ENCODE measurements at places on chromosomes 5 and 9.

- DNase-seq, result no peak
These were observed 182.6 kb downstream of the BNC2 start for GRCh38 chr9:16687678-16688369.

GRCh38 chr5:100852988-100853449, 50.1 kb downstream of the ST8SIA4 start:
- DNase-seq, result no peak

DNA sequence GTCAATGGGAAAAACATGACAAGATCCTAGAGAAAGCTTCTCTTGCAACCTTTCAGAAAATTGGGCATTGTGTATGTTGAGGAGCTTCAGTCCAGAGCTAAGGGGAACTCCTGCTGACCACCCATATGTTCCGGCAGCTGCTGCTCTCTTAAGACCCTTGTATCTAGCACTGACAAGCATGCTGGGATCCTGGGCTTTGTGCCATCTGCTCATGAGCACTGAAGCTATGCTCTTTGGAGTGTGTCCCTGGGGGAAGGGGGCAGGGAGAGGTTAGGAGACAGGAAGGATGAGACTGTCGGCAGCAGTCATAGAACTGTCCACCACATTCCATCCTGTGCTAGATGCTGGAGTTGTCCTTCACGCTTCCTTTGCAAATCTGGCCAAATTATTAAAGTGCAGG, 109.3 kb downstream of the JAKMIP2 start:
- DNase-seq, result no peak

- DNase-seq, result no peak
These were observed 113.2 kb downstream of the DCP2 start for GRCh38 chr5:113089653-113090335.

GRCh38 chr5:171937351-171937750, 69.1 kb downstream of the FBXW11 start:
- DNase-seq, result no peak

DNA sequence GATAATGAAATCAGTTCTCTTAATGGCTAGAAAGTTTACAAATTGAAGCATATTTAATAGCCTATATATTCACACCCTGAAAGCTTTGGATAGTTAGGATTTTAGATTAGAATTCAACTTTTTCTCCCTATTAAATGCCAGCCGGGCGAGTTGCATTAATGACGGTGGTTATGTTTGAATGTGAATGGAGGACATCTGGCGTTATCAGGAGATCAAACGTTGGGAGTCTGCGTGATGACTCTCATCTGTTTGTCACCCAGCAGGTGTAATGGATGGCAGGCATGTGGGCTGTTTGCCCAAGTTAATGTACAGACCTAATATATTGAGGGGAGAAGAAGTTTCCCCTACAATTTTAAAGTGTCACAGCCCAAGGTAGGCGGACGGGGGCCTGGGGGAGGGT, 1227.7 kb upstream of the WWC1 start:
- no peak for DNase-seq

GRCh38 chr9:80784647-80785046, 904.7 kb downstream of the TLE1 start:
- DNase-seq, result no peak

DNA sequence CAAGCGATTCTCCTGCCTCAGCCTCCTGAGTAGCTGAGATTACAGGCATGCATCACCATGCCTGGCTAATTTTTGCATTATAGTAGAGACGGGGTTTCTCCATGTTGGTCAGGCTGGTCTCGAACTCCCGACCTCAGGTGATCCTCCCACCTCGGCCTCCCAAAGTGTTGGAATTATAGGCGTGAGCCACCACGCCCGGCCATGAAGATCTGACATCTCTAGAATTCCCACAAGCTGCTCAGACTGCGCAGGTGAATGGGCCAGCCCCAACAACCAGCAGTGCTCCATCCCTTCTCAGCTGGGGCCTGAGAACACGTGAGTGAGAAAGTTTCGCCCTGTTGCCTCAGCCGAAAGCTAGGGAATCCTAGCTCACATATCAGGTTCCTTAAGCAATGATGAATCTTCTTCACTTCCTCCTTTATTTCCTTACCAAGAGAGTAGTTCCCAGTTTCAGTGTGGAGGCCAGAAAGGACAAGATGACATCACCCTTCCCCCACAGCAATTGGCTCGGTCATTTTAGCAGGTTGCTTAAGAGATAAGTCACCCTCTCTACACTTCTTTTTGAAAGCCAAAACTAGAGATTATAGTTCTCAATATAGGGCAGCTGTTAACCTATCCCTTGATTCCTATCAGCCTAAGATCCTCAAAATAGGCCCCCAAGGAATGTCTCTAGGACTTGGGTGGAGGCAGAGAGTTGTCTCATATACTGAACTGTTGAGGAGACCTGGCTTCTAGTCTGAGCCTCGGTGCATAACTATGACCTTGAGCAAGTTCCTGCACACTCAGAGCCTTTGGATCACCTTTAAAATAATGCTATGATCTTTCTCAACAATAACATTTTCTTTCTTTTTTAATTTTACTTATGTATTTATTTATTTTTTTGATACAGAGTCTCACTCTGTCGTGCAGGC, 23.9 kb upstream of the PPP2CA start:
- DNase-seq, result no peak

DNA sequence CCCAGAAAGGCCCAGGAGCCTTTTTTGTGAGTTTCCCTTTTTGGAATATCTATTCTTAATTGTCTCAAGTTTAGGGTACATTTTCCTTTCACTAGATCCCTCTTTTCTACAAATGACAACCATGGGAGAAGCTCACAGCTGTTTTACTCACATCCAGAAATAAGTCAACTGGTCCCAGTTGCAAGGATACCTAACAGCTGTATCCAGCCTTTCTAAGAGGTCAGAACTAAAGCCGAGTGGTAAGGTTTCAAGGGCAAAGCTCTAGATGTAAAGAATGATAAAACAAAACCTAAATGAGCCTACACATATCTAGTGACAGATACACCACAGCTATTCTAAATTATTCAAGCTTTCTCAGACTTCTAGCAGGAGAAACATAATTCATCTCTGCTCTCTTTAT, 4.4 kb downstream of the FGF10 start:
- DNase-seq, result no peak

DNA sequence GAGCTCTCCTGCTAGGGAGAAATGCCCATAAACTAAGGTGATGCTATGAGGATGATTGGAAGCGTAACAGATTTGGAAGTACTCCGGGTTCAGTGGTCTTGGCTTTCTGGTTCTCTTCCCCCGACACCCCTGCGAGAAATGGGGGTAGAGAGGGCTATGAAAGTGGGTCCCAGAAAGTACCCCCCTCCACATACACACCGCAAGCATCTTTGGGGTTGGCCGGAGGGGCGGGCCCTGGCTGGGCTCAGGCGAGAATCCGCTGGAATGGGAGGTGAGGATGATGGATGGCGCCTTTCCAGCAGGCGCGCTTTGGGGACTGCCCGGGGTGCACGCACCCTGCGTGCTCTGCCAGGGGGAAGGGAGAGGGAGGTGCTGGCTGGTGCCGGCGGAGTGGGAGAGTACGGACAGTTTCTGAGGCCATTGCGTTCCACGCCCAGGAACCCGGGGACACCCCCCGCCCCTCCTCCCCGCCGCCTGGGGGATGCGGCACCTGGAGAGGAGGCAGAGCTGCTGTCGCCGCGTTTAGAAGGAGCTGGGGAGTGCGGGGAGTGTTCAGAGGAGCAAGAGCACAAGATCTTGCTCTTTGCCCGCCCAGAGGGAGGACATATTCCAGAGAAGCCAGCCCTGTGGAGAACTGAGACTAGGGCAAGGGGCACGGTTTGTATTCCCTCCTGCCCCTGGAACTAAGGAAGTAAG, 1.9 kb downstream of the PCSK5 start:
- DNase-seq, result peak; percentile 87

DNA sequence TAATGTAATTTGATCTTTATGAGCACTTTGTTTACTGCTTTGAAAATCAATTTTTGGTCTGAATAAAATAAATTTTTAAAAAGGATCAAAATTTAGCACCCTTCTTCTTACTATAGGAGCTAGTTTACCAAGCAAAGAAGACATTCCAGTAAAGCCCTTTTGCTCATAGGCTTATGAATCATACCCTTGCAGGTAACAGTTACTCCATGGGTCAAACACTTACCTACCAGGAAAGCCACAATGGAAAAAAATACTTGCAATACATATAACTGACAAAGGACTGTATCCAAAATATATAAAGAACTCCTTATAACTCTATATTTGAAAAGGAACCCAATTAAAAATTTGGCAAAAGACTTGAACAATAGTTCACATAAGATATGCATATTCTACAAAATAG, 66.6 kb downstream of the SHOC1 start:
- DNase-seq, result no peak

DNA sequence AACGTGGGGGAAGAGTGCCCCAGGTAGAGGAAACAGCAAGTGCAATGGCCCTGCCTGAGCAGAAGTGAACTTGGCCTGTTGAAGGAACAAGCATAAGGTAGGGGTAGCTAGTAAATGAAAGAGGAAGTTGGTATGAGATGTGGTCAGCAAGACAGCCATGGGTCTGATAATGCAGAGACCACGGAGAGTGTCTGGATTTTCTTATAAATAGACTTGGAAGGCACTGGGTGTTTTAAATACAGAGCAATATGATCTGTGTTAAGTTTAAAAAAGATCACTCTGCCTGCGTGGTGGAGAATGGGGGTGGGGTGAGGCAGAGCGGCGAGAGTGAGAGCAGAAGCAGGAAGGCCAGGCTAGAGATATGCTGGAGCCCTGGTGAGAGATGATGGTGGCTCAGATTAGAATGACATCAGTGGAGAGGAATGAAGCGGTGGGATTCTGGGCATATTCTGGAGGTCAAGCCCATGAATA, 4.2 kb downstream of the ADAM19 start:
- DNase-seq, result peak; percentile 31

Measured in posterior cingulate gyrus (tissue), 11 donors.